NCI-H187 (cell line): ENCODE measurements at places on chromosomes 7 and 10.

DNA sequence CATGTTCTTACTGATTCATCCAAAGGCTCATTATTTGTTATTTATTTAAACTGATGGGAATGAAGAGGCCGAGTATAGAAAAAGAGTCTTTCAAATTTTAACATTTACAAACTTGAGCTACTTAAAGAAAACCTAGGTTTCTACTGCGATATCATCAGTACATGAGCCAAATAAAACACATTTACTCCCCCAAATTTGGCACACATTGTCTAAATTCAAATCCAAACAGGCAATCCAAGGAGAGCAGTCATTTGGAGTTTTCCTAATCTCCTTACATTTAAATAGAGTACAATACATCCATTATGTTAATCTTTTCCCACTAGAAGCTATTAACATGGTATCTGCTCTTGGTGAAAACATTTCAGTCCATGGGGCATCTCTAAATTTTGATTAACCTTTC, 2.2 kb downstream of the NMT2 start:
- DNase-seq = no peak

GRCh38 chr10:91162050-91162494, 58.4 kb upstream of the PCGF5 start:
- DNase-seq = no peak

- no peak for DNase-seq
Measured at GRCh38 chr10:48742891-48743860, 58.5 kb downstream of the WDFY4 start.

GRCh38 chr10:4343091-4343490, 482.9 kb upstream of the AKR1E2 start:
- no peak for DNase-seq

- DNase-seq = no peak
Measured at GRCh38 chr10:33235251-33235884, 99.1 kb downstream of the NRP1 start.

- DNase-seq = no peak
Measured at GRCh38 chr7:139683137-139683921, 94.5 kb downstream of the HIPK2 start.

DNA sequence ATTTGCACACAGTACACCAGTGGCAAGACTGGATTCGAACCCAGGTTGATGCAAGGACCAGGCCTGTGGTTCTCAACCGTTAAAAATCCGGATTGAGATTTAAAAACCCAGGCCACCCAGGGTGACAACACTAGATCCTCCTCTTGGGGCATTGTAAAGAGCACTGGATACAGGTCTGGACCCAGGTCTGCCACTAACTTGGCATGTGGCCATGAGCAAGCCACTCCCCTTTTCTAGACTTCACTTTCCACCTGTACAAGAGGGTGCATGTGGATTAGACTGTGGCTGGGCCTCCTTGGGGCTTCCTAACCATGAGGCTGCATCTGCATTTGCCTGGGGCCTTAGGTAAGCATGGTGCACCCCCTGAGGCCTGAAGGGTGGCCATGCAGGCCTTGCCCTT, 21.7 kb upstream of the SLC29A3 start:
- no peak for DNase-seq

DNA sequence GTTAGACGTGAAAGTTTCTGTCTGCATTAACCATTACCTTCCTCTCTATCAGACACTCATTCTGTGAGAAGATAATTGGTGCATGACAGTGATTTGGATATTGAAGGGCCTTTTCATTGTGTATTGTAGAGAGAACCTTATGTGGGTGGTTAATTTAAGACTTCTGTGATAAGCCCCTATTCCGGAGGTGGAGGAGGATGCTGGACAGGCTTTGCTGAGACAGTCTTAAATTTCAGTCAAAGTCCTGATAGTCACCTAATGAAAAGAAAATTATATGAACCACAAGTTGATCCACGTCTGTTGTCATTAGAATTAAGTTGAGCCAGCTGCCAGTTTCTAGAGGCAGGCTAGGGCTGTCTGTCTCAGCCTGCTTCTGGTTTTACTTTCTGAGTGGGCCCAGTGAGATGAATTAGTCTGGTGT, 62.9 kb downstream of the CELF2 start:
- DNase-seq = no peak

GRCh38 chr7:113424185-113424817, 305.9 kb upstream of the SMIM30 start:
- DNase-seq = no peak

DNA sequence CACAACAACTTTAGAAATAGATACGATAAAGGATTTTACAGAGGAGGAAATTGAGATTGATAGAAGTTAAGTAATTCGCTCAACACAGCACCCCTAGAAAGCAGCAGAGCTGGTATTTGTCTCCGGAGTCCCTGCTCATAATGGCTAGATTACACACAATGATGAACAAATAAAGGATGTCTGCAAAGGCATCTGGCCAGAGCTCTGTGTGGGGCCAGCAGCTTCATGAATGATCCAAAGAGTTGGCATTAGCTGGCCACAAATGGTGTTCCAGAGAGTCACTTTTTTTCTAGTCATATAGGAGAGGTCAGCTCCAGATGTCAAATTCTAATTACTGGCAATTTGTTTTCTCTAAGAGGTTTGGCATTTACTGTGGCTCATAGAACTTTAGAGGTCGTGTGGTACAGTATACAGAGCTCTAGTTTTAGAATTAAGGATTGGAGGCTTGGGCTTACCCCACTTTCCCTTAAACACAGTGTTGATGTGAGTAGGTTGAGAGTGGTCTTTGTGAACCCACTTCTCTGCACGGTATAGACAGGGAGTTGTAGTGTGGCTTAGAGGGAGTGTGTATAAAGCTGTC, 186.2 kb downstream of the BICC1 start:
- DNase-seq = no peak

- DNase-seq = no peak
Measured at GRCh38 chr7:156612930-156613329, 27.6 kb upstream of the RNF32 start.

GRCh38 chr7:29287366-29287765, 92.8 kb downstream of the CHN2 start:
- no peak for DNase-seq

DNA sequence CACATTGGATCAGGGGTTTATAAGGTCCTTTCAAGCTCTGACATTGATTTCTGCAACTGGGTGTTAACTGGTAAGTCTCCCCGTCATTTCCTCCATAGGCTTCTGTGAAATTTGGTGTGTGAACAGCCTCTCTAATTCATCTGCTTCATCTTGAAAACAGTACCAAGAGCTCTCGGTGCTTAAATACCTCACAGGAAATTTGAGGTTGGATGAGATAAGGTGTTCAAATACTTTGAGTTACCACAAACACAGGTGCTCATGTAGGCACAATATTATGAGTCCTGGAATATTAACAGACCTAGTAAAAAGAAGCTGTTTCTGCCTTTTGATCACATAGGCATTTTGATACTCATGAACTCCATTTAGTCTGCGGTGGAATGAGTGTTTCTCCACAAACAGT, 85.2 kb downstream of the RTKN2 start:
- DNase-seq = no peak

GRCh38 chr10:78044699-78045098, 11.0 kb downstream of the RPS24 start:
- no peak for DNase-seq

GRCh38 chr7:98249106-98249505, 2.9 kb downstream of the TECPR1 start:
- no peak for DNase-seq

GRCh38 chr7:115299397-115300037, 377.6 kb downstream of the MDFIC start:
- DNase-seq = no peak

- DNase-seq = no peak
Measured at GRCh38 chr7:1768832-1769231, 98.8 kb downstream of the ELFN1 start.

DNA sequence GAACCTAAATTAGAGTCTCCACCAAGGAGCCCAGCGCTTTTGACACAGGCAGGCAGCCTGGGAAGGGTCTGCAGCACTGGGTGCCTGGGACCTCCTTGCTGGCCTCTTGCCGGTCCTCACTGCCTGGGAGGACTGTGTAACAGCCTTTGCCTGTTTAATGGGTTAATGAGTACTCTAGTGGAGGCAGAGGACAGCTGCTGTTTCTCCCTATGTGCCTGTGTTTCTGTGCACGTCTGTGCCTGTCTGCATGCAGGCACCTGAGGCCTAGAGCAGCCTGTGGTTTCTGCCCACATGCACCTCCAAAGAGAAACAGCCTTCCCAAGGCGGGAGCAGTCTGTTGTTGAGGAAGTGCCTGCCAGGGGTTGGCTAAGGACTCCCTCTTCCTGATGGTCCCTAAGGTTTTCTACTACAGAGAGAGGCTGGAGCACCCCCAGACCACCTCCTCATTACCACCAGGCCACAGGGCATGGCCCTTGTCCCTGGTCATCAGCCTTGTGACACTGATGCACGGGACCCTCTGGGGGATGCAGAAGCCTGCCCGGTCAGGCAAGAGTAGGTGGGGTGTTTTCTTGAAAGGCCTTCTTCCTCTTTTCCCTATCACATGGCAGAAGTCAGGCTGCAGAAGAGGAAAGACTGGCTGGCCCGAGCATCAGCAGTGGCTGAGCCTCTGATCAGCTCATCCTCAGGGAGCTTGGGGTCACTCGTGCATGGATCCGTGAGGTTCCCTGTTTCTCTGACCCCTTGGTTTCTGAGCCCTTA, 14.2 kb downstream of the SLC29A3 start:
- no peak for DNase-seq

DNA sequence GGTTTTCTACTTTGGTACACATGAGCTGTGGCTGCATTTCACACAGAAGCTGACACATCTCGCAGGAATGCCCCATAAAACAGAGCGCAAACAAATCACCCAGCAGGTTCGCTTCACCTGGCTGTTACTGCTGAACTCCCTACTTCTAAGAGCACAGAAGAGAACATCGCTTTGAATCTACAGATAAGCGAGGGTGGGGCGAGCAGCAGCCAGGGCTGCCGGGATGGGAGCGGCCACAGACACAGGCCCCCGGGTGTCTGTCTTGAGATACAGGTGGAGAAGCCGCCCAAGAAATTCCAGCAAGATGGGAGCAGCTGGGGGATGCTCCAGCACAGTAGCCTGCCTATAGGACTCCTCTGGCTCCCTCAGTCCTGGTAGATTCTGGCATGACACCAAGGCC, 27.4 kb downstream of the OGDHL start:
- DNase-seq = no peak

DNA sequence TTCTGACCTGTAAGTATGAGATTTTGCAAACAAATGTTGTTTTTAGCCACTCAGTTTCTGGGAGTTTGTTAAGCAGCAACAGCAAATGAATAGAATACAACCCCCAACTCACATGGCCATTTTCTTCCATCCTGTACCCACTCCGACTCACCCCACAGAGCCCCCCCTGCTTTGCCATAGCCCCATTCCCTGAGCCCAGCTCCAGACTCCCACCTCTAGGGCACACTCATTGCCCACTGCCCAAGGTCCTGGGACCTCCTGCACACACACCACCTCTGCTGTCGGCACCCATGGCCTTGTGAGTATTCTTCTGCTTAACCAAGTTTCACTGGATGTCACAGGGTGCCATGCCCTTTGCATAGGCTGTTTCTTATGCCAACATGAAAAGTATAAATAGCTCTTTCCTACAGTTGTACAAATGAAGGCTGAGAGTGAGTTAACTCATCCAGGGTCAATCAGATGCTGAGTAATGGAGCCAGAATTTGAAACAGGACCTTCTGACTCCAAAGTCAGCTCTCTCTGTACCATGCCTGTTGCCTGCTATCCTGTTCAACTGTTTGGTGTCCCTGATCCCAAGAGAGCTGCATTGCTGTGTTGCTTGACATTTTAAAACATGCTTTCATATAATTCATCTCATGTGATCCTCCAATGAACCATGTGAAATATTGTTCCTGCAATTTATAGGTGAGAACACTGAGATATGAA, 367.8 kb upstream of the ZMIZ1 start:
- DNase-seq = no peak

GRCh38 chr10:61751599-61751998, 88.9 kb downstream of the CABCOCO1 start:
- no peak for DNase-seq

- DNase-seq = no peak
Measured at GRCh38 chr7:148815612-148816011, 68.5 kb downstream of the EZH2 start.

DNA sequence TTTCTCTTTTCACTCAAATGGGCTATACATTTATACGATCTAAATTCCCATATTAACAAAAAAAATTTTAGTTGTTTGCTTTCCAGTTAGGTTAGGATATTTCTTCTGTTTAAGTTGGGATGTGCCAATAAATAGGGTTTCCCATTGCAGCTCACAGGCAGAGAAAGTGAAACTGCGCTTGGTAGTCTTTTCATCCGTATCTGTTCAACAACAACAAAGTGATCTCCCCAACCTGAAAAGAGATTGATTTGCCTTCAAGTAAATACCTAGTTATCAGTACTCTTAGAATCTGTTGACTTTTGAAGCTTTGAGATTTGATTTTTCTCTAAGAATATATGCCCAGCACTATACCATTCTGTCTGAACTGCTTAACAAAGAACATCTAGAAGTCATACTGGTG, 143.4 kb downstream of the DYNC1I1 start:
- no peak for DNase-seq

GRCh38 chr7:49666764-49667163, 106.7 kb upstream of the VWC2 start:
- no peak for DNase-seq

DNA sequence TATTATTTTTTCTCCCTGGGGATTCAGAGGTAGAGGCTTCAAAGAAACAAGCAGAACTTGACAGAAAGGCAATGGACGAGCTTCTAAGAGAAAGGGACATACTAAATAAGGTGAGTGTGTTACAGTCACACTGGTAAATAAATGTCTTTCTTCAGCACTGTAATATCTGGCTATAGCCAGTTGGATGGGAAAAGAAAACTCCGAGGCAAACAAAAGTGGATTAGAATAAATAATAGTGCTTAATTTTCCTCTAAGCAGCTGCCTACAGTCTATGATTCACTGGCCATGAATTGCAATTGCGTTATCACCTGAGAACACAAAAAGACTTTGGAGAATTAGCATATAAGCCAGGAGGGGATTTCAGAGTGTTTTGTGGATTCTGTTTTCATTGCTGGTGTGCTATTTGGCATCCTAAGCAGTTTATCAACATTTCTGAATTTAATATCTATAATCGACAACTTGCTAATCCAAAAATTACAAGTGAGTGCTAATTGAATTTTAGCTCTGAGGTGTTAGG, 23.2 kb downstream of the CFAP58 start:
- no peak for DNase-seq

GRCh38 chr10:120541984-120542383, 85.0 kb downstream of the PLPP4 start:
- DNase-seq = no peak

- DNase-seq = no peak
Measured at GRCh38 chr7:94250987-94251386, 143.7 kb upstream of the COL1A2 start.

DNA sequence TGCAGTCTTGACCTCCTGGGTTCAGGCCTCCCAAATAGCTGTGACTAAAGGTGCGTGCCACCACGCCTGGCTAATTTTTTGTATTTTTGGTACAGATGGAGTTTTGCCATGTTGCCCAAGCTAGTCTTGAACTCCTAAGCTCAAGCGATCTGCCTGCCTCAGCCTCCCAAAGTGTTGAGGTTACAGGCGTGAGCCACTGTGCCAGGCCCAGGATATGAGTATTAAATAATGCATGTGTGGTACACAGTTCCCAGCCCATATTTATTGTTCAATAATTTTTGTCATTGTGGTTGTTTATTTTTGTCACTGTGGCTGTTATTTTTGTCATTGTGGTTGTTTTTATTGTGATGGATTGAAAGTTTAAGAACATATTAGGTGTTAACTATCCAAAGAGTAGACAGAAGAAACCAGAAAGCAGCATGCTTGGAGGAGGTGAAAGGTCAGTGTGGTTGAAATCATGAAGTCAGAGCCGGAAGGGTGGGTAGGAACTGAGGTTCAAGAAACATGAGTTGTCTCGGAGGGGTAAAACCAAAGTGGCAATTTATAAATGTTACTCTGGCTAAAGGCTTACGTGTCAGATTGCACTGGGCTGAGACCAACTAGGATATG, 45.0 kb downstream of the MRC1 start:
- DNase-seq = no peak
